Fibroblast of villous mesenchyme (primary cell): ENCODE measurements at places on chromosomes 12 and 14.
A peak's percentile ranks its signal among the peaks of the same experiment; 100 is the strongest.

DNA sequence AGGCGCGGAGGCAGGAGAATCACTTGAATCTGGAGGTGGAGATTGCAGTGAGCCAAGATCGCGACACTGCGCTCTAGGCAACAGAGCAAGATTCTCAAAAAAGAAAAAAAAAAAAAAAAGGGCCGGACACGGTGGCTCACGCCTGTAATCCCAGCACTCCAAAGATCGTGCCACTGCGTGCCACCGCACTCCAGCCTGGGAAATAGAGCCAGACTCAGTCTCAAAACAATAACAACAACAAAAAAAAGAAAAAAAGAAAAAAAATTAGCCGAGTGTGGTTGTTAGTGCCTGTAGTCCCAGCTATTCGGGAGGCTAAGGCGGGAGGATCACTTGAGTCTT is 470 bp upstream of the RPL6 start:
- no peak for DNase-seq

GRCh38 chr12:131091413-131091975 is 137.8 kb downstream of the ADGRD1 start:
- no peak for DNase-seq

GRCh38 chr12:56715798-56716197 is 9.3 kb downstream of the NACA start:
- DNase-seq = no peak

GRCh38 chr14:30559638-30560091 is 707 bp downstream of the G2E3 start:
- DNase-seq = peak; percentile 55

- no peak for DNase-seq
Measured at GRCh38 chr12:24895612-24896011, 53.3 kb downstream of the BCAT1 start.

GRCh38 chr12:21456291-21456780 is 18.9 kb downstream of the PYROXD1 start:
- no peak for DNase-seq

DNA sequence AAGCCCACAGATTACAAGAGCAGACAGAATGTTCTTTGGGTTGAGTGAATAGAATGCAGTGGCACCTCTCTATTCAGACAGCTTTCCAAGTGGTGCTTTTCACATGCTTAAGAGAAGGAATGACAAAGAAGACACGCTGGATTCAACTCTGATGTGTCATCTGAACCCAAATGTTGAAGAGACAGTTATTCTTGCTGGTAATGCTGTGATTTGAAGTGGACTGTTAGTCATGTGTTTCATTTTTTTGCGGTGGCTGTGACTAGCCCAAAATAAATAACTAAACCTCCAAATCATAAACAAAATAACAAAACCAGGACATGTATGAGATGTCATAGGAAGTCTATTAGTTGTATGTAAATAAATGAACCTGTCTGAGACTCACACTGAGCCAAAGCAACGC is 391.8 kb upstream of the PRICKLE1 start:
- DNase-seq = peak; percentile 58

DNA sequence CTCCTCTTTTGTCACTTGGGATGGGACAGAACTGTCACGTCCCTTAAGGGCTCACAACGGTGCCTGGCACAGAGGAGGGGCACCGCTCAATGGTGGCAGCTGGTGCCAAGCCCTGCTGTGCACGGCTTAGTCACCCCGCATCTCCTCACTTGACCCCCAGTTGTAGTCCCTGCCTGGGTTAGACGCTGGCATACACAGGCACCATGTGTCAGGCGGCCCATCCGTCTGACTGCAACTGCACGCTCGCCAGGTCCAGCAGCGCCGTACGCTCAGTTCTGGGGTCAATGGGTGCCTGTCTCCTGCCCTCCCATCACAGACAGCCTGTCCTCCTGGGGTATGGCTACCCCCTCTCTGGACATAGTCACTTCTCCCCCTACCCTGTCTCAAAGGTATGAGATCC is 1.6 kb upstream of the PACS2 start:
- no peak for DNase-seq

DNA sequence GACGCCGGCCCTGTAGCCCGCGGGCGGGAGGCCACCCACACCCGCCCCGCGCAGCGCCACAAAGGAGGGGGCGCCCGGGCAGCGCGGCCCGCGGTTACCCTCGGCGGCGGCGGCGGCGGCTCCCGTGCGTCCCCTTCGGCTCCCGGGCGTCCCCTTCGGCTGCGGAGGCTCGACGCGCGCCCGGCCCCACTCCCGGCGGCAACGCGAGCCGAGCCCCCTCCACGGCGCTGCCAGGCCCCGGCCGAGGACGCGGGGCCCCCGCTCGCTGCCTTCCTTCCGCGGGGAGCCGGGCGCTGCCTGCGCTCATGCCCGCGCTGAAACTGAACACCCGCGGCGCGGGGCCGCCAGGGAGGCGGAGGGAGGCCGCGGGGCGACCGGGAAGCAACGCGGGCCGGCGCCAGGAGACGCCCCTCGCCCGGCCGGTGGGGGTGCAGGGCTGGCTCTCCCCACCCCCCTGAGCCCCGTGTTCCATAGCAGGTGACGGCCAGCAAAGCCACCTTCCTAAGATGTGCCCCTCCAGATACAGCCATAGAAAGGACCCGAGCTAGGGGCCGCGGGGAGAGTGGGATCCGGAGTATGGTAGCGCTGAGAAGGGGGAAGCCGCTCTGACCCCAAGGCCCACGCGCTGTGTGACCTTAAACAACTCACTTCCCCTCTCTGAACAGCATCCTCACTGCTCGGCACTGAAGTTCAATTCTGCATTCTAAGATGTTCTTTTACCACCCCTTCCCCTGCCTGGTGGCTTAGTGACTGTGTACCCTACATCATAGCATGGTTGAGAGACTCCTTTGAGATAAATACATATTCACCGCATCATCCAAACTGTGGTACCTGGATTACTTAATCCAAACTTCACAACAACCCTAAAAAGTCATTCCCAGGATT is 42.8 kb downstream of the KDM2B start:
- DNase-seq = no peak

DNA sequence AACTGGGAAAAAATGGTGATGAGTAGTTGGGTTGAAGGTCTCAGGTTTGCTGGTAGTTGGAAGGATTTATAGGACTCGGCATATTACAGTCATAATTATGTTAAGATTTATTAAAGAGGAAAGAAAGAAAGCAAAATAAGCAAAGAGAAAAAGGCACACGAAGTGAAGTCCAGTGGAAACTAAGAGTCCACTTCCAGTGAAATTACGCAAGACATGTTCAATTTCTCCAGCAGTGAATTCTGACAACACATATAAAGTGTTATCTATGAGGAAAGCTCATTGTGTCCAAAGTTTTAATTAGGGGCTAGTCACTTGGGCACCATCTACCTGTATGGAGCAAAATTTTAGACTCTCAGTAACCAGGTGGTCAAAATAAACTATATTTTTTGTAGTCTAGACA is 143.3 kb downstream of the CEP128 start:
- DNase-seq = no peak

DNA sequence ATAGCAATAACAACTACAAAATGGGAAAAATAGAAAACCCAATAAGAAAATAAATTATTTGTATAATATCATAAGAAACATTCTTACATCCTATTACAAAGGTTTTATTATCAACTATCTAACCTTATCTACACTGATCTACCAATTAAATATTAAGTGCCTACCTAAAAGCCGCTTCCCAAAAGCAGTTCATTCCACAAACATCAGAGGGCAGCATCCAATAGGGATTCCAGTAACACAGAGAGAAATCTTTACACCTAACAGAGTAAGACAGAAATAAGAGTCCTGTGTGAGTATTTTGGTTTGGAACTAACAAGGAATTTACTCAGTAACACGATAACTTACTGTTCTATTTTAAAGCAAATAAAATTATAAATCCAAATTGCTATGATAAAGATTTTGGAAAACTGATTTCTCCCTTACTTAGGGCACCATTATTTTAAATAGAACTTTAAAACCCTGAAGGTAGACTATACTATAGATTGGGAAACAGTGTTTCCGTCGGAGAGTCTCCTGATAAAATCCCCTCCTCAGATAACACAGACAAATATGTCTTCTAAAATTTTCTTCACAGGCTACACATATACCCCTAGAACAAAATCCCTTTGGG is 15.0 kb downstream of the GXYLT1 start:
- peak; percentile 79 for DNase-seq

- peak; percentile 14 for DNase-seq
Measured at GRCh38 chr12:66190519-66191370, 1.7 kb downstream of the IRAK3 start.

DNA sequence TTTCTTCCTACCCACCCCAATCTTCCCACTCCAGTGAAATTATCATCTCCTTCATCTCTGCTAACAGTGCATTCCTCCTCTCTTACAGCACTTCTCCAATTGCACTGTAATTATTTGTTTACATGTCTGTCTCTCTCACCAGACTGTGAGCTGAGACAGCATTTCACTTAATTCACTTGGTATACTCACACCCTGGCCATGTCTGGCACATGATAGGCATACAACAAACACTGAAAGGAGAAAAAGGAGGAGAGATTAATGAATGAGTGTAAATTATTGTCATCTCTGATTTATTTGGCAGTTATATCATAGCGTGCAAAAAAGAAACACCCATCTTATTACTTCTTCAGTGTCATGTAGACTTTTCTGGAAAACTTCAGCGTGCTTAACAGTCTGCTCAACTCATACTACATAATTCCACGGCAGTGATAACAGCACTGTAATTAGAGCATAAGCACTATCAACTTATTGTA is 452.3 kb downstream of the ADAMTS20 start:
- peak; percentile 10 for DNase-seq

- no peak for DNase-seq
Measured at GRCh38 chr12:14264316-14264715, 101.2 kb upstream of the ATF7IP start.

GRCh38 chr12:125744201-125744600 is 679.0 kb downstream of the AACS start:
- DNase-seq = no peak

GRCh38 chr12:102570256-102570655 is 89.9 kb upstream of the IGF1 start:
- no peak for DNase-seq

DNA sequence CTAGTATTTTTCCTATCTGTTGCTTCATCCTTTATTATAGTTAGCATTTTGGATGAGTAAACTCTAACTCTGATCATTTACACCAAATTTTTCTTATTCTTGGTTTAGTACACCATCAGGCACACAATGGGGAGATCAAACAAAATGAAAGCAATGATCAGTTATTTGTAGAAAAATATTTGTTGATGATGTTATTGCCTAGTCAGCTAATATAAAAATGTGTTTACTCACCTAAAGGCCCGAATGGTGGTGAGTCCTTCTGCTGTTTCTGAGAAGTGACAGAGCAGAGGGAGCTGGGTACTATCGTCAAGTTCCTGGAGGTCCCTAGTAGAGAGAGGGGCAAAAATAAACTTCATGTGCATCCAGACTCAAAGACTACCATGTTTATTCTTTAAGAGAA is 63.3 kb upstream of the KCNJ8 start:
- DNase-seq = no peak

GRCh38 chr14:53670701-53671100 is 285.9 kb downstream of the BMP4 start:
- DNase-seq = peak; percentile 89

DNA sequence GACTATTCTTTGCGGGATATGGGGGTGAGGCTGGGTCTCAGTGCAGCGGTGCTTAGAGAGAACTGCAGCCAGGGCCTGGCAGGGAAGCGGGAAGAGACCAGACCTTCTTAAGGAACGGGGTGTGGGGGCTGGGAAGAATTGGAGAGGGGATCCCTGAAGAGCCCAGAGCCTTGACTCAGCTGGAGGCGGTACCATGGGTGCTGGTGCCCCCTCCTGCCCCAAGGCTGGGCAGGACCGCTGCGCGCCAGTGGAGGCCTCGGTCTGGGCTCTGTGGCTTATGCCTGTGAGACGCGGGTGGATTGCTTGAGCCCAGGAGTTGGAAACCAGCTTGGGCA is 1.3 kb upstream of the RNU7-1 start:
- no peak for DNase-seq

DNA sequence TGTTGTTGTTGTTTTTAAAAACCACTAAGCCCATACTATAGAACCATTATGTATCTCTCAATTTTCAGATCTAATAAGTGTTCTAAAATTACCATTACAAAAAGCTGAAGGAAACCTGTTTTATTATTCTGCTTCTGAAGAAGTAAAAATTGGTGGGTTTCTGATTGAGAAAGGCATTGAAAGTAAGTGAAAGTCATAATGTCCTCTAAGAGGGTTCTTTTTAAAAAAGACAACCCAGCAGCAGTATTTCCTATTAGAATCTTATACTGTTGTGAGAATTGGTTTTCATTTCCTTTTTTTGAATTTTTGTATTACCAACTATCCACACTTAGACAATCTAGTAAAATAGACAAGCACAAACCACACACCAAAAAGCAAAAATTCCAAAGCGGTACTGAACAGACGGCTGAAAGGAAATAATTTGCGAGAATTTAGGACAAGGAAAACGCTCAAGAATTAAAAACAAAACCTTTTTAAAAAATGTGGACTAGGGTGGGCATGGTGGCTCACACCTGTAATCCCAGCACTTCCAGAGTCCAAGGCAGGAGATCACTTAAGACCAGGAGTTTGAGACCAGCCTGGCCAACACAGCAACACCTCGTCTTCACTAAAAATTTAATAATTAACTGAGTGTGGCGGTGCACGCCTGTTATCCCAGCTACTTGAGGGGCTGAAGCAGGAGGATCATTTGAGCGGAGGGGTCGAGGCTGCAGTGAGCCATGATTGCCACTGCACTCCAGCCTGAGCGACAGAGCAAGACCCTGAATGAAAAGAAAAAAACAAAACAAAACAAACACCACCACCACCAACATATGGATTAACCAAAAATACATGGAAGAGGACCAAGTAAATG is 66.7 kb upstream of the AP4S1 start:
- no peak for DNase-seq

- no peak for DNase-seq
Measured at GRCh38 chr14:101603096-101603495, 41.8 kb downstream of the DIO3 start.

DNA sequence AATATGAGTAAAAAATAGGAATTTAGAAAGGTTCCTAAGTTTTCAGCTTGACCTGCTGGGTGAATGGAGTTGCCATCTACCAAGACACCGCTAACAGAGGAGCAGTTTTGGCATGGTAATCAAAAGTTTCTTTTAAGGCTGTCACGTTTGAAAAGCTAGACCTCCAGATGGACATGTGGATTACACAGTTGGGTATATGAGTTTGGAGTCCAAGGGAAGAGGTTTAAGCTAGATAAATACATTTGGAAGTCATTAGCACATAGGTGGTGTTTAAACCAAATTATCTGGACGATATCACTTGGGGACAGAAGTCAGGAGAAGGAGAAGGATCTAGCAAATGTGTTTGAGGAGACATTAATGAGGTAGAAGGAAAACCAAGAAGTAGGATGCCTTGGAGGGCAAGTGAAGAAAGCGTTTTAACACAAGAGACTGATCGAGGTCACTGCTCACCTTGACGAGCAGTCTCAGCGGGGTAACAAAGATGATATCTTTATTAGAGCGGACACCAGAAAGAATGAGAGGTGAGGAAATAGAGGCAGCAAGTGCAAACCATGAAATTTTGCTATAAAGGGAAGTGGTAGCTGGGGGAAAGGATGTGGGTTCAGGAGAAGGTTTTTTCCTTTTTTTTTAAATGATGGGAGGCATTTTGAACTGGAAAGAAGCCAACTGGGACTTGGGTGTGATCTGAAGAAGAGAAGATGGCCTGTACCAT is 17.6 kb downstream of the PNP start:
- no peak for DNase-seq
